Prostate gland (tissue), 2 donors: ENCODE measurements at places on chromosomes 7 and 10. TPM values are rescaled to one million over a fixed set of nuclear protein-coding genes. Genes with fewer than 3 reads are reported as not detected.

The SPDYE5 gene
- 1.5 TPM for total RNA-seq

The RET gene
- total RNA-seq = 3.6 TPM

DNA sequence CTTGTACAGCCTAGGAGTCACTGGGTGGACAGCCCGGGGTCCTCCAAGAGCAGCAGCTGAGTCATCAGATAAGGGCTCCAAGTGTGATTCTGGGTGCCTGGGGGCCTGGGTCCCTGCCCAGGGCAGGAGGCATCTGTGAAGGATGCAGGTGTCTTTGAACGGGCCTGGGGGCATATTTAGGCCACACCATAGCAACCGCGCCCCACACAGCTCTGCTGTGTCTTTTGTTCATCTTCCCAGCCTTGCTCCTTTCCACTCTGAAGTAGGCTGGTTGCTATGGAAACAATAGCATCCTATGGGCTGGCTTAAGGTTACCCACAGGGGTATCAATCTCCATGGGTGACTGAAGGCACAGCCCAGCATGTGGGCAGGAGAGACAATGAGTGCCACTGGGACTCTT is 324.7 kb downstream of the TCERG1L start:
- no peaks in the 10 kb centered on the region for H3K27me3 ChIP-seq
- H3K4me1 ChIP-seq = no peaks in the 10 kb centered on the region
- no peaks in the 10 kb centered on the region for H3K36me3 ChIP-seq
- H3K27ac ChIP-seq = no peak overlapping the region
- no peak overlapping the region for H3K4me3 ChIP-seq

DNA sequence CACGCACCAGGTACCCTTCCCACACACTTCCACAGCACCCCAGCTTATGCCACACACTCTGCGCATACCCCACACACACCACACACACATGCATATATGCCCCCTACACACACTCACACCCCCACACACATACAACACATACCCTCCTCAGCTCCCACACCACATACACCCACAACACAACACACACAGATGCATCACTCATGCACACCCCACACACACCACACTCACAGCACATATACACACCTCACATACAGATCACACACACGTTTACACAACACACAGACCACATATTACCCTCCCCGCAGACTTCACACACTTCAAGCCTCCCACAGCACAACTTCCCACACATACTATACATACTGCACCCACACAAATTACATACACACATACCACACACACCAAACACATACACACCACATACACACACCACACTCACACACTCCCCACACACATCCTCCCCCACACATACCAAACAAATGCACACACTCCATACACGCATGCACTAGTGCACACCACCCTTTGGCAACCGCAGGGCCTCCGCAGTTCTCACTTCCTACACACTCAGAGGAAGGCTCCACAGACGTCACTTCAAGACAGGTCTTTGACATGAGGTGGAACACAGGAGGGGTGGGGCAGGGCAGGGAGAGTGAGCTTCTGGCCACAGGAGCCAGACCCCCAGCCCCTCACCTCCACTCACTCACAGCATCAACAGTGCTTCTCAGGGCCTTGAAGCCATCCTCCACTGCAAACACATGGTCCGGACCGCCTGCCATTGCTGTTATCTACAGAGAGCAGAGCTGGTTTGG is 18.5 kb upstream of the ANTXRL start:
- no peak overlapping the region for H3K4me3 ChIP-seq
- no peaks in the 10 kb centered on the region for H3K4me1 ChIP-seq
- H3K36me3 ChIP-seq = no peaks in the 10 kb centered on the region
- DNase-seq = no peak

The MICALL2 gene
- total RNA-seq = 31.1 TPM

DNA sequence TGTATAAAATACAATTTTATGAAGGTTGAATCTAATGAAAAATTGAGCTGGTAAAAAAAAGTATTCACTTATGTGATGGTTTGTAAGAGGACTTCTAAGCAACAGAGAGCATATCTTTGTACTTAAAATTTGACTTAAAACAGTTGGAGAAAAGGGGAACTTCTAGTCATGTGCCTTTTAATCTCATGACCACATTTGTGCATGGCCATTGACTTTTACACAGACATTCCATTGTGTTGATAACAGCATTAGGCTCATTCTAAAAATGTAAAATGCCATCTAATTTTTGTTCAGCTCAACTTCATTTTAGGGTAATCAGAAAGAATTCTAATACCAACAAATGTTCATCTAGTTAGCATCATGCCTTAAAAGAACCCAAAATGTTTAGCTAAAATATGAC is 119.9 kb downstream of the HPSE2 start:
- H3K27ac ChIP-seq = no peak overlapping the region
- DNase-seq = no peak
- H3K4me1 ChIP-seq = no peaks in the 10 kb centered on the region
- no peaks in the 10 kb centered on the region for H3K27me3 ChIP-seq
- no peak overlapping the region for H3K4me3 ChIP-seq

DNA sequence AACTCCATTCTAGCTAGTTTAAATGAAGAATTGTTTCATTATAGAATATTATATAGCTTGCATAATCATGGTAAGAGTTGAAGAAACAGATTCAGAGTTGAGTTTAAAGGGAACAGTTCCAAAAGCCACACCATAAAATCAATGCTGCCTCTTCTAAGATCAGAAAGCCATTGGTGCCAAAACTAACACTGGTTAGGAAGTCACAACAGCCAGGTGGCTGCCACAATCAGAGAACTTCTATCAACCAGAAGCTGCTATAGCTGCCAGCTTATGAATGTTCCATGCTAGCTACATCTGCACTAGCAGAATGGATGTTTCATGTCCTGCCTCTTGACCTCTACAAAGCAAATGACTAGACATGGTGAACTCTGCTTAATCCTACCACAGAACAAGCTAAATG is 583.1 kb upstream of the LRRN3 start:
- no peaks in the 10 kb centered on the region for H3K4me1 ChIP-seq
- no peaks in the 10 kb centered on the region for H3K36me3 ChIP-seq
- H3K27ac ChIP-seq = no peak overlapping the region

GRCh38 chr10:125238682-125239081 is 78.3 kb upstream of the CTBP2 start:
- no peak for DNase-seq
- no peaks in the 10 kb centered on the region for H3K27me3 ChIP-seq
- H3K36me3 ChIP-seq = no peaks in the 10 kb centered on the region
- no peaks in the 10 kb centered on the region for H3K4me1 ChIP-seq

The SRRM3 gene
- total RNA-seq = 6.8 TPM

DNA sequence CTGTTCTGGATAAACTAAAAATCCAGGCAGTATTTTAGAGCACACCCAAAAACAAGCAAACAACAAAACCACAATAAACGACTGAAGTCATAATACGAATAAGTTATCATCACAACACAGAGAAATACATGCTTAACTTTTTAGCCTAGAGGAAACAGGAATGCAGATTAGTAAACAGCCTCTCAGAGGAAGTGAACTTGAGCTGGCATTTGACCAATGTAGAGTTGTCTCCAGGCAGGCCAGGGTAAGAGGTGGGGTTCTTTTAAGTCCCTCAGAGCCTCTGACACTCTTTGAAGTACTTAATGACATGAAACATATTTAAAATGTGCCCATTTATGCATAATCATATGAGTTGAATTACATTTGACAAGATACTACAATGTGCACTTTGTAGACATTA is 43.3 kb upstream of the PLXDC2 start:
- H3K4me3 ChIP-seq = no peak overlapping the region
- H3K27ac ChIP-seq = no peak overlapping the region
- H3K36me3 ChIP-seq = no peaks in the 10 kb centered on the region

DNA sequence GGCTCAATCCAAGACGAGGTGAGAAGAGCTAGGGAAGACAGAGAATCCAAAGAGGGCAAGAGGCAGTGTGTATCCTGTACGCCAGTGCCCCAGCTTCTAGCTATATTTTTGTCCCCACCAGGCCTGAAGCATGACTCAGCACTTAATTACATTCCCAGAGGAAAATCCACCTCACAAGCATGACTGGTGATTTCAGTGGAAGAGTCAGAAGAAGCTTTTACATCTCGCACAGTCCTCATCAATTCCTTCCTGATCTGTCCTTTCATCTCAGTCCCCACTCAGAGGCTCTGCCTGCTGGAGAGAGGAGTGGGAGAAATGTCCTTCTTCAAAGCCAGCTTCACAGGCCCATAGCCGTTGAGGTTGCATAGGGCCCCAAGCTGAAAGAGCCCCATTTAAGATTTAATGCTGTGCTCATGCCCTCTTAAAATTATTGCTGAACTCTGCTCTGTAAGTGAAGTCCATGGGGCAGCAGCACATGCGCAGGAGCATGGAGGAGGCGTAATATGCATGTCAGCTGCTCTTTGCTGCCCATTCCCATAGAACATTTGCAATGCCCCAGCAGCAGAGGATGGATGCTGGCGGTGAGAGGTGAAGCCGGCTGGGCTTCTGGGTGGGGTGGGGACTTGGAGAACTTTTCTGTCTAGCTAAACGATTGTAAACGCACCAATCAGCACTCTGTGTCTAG is 39.0 kb upstream of the AOAH start:
- no peak overlapping the region for H3K27ac ChIP-seq
- H3K36me3 ChIP-seq = no peaks in the 10 kb centered on the region
- H3K27me3 ChIP-seq = no peaks in the 10 kb centered on the region
- DNase-seq = no peak

The MYOZ1 gene
- total RNA-seq = 3.3 TPM

DNA sequence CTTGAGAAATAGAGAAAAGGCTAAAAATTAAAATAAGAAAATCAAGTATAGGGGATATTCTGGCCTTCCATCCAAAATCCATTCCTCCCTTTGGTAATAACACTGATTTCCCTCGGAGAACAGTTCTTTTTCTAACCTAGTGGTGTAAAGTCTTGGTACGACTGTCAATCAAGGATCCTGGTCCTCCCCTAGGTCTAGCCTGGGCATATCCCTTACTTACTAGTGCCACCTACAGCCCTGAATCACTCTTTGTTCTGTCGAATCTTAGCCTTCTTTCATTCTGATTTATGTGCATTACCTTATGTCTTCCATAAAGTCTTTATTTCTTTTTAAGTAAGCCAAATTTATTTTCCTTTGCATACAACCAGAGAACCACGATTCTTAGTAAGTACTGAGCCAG is 298.7 kb upstream of the LRRTM3 start:
- no peak overlapping the region for H3K27ac ChIP-seq
- H3K4me1 ChIP-seq = no peaks in the 10 kb centered on the region
